ENCODE measurements at places on chromosomes 13 and 19.

- no peak for DNase-seq
These were observed 2.9 kb upstream of the HTR2A start for GRCh38 chr13:46899801-46900200.

DNA sequence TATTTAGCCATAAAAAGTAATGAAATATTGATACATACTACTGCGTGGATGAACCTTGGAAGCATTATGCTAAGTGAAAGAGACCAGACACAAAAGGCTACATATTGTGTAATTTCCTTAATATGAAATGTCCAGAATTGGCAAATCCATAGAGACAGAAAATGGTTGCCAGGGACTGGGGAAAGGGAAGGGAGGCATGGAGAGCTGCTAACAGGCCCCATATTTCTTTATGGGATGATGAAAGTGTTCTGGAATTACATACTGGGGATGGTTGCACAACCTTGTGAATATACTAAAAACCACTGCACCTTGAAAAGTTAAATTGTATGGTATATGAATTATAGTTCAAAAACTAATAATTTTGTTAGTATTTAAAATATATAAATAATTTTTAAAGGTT is 3.6 kb downstream of the IFT88 start:
- no peak for DNase-seq

DNA sequence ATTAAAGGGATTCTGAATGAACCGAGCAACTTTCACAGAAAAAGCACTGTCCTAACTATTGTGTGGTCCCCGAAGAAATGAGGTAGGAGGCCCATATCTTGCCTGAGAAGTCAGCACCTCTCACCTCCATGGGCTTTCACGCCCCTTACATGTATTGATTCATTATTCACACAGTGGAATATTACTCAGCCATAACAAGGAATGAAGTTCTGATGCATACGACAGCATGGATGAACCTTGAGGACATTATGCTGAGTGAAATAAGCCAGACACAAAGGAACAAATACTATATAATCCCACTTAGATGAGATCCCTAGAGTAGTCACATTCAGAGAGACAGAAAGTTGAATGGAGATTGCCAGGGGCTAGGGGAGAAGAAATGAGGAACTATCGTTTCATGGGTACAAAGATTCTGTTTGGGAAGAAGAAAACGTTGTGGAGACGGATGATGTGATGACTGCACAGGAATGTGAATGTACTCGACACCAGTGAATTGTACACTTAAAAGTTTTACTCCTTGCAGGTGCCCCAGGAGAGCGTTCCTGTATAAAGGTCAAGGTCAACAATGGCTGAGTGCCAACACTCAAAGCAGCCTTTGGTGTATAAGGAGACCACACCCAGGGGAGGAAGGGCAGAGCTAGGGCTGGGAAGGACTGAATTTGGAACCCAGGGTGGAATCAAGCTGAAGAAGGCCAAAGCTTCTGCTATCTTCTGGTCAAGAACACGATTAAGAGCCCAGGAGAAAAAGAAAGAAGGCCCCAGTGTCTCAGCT is 22.5 kb downstream of the ZIC5 start:
- DNase-seq, result no peak

DNA sequence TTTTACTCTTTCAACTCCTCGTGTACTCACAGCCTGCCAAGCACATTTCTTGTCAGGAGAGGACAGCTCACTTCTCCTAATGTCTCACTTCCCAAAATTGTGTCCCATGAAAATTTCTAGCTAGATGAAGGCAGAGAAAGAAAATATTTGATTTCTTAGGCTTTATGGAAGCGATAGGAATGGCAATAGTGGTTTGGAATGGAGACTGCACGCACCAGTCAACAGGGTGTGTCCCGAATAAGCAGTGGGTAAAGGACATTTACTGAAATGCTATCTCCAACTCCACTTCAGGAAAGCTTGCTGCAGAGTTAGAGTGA is 321 bp upstream of the ZNF222 start:
- no peak for DNase-seq

DNA sequence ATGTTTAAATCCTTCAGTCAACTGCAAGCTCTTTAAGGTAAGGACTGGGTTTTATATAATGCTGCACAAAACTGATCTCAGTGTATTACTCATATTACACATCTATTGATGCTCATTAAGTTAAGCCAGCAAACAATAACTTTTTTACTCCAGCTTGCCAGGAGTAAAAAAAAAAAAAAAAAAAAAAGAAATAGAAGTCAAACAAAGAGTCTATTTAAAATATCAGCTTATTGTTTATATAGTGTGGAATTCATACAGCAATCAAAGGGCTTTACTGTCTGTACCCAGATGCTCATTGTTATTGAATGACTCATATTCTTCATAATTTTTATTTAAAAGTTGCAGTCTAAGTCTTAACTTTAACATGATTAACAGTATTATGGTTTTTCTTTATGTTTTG is 21.8 kb upstream of the KBTBD7 start:
- DNase-seq, result no peak

- DNase-seq, result no peak
These were observed 37.7 kb downstream of the CNMD start for GRCh38 chr13:52701728-52702465.

DNA sequence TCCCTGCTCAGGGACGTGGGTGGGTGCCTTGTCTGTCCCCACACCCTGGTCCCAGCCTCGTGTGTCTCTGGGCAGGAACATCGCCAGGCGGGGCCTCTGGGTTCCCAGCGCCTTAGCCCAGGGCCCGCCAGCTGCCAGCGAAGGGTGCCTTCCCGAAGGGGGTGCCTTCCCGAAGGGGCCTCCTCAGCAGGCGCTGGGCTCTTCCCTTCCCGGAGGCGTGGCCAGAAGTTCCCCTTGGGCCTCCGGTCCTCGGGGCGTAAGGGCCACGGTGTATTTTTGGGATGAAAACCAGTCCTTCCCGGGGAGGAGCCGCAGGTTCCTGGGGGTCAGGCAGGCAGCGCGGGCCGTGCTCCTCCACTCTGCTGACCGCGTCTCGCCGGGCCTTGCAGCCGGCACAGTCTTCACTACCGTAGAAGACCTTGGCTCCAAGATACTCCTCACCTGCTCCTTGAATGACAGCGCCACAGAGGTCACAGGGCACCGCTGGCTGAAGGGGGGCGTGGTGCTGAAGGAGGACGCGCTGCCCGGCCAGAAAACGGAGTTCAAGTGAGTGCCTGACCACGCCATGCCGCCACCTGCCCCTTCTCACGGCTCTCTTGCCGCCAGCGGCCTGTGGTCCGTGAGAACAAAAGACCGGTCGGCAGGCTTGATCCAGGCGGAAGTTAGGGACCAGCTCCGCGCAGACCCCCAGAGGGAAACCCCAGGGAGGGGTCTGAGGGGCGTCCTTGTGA is 6.9 kb downstream of the BSG start:
- no peak for DNase-seq

DNA sequence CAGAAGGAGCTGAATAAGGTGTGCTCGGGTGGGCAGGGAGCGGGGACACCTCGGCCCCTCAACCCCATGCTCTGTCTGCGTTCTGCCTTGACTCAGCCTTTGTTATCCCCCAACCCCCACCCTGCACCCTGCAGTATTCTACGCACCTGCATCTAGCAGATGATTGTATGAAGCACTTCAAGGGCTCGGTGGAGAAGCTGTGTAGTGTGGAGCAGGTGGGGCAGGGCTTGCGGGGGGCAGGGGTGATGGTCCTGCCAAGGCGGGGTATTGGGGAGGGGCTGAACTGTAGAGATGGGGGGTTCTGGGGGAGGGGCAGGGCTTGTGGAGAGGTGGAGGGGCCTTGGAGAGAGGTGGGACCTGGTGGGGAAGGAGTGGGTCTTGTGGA is 6.1 kb downstream of the STXBP2 start:
- DNase-seq, result no peak

DNA sequence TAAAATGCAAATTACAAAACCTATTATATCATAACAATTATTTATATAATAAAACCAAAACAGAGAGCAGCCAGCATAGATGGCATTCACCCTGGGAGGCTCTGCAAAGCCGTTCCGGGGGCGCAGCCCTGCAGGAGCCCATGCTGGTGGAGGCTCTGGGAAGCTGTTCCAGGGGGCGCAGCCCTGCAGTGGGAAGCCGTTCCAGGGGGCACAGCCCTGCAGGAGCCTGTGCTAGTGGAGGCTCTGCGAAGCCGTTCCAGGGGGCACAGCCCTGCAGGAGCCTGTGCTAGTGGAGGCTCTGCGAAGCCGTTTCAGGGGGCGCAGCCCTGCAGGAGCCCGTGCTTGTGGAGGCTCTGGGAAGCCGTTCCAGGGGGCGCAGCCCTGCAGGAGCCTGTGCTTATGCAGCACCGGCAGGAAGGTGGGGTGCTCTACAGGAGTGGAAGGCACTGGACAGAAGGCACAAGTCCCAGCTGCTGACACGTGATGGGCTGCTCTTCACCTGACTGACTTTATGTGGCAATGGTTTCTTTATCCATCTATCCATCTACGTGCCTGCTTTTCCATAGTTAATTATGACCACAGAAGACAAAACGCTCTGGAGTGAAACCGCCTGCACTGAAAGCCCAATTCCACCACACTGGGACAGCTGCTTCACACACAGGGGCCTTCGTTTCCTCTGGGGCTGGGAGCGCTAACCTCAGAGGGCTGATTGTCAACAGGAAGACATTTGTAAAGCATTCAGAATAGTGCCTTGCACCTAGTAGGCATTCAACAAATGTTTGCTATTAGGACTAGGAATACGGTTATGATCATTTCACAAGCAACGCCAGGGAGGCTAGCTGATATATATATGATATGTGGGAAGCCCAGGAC is 23.7 kb downstream of the PCID2 start:
- DNase-seq, result no peak

- DNase-seq, result peak; percentile 51
These were observed 14.5 kb upstream of the MPHOSPH8 start for GRCh38 chr13:19618977-19619376.

DNA sequence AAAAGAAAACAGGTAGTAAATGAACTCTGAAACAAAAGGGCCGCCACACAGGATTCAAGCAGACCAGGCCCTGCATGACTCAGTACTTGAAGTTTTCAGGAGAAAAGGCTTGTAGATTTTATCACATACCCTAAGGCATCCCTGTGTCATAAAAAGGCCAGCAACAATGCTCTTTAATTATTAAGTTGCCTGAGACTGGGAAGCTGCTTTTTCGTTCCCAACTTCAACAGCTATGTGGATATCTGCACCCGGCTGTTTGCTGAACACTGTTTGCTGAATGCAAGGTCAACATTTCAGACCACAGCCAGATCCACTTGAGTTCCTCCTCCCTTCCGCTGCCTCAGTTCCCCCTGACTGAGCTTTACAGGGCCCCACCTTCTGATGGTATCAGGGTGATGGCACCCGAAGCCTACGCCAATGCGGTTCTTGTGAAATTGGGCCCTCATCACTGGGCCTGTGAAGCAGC is 6.1 kb upstream of the ECH1 start:
- no peak for DNase-seq

DNA sequence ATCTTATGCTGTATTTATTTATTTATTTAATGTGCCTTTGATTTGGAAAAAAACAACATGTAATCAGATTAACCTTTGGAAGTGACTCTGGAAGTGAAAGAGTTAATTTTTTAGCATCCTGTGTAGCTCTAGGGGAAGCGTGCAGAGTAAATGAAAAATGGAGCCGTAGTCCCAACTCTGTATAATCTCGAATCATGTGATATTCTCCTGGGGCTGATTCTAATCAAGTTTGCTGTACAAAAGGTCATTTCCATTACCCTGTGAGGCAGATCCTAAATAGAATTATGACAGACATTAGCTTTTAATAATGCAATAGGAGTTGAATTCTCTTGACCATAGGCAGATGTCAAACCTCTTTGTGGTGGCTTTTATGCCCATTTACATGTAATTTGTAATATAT is 238.6 kb upstream of the CSNK1A1L start:
- DNase-seq, result no peak

GRCh38 chr13:37342205-37342604 is 236.7 kb upstream of the CSNK1A1L start:
- DNase-seq, result no peak

GRCh38 chr13:69737129-69737935 is 370.3 kb upstream of the ATXN8OS start:
- no peak for DNase-seq

GRCh38 chr19:55146705-55147273 is 2.2 kb downstream of the TNNT1 start:
- DNase-seq, result peak; percentile 69

DNA sequence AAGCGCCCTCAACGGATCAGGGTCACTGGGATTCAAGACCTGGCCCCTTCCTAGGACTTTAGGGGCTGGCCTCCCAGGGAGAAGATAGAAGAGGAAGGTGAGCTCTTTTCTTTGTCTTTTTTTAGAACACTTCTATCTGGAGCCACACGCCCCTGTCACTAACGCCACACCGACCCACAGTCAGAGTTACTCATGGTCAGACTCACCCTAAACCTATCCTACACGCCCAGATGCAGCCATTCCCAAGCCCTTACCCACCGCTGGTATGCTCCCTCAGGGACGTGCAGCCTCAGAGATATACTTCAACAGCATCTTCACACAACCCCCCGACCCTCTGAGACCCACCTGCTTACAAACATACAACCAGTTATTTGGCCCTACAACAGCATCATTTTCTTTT is 29.9 kb upstream of the MUC16 start:
- no peak for DNase-seq

GRCh38 chr13:33870046-33870668 is 52.2 kb downstream of the RFC3 start:
- no peak for DNase-seq

- DNase-seq, result peak; percentile 67
These were observed 1263.1 kb downstream of the PCDH9 start for GRCh38 chr13:65966991-65967451.

DNA sequence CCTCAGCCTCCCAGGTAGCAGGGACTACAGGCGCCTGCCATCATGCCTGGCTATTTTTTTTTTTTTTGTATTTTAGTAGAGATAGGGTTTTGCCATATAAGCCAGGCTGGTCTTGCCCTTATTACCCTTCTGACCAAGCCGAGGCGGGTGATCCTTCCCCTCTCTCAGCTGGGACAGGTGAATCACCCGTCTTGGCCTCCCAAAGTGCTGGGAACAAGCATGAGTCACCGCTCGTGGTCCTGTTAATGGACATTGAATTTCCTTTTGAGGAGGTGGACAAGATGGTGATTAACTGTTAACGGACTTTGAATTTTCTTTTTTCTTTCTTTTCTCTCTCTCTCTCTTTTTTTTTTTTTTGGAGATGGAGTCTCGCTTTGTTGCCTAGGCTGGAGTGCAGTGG is 10.6 kb downstream of the CD70 start:
- peak; percentile 95 for DNase-seq

- DNase-seq, result no peak
These were observed 11.9 kb downstream of the GAS6 start for GRCh38 chr13:113851826-113852535.

DNA sequence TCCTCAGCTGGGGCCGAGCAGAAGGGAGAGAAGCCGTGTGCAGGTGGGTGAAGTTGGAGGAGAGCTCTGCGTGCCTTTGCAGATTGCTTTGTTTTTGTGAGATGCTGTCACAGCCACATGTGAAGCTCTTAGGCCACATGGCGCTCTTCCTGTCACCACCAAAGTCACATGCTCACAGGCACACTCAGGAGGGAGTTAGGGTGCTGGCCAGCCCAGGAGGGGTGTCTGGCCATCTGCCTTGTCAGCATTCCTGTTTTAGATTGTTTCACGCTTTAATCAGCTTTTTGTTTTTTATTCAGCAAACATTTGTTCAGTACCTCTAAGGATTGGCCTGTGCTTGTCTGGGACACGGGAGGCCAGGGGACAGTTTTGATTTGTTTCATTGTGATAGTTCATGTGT is 21.9 kb downstream of the GPATCH1 start:
- no peak for DNase-seq

- DNase-seq, result no peak
These were observed 140.1 kb downstream of the RGCC start for GRCh38 chr13:41597348-41598041.
